ENCODE measurements at places on chromosomes 1 and 21.

DNA sequence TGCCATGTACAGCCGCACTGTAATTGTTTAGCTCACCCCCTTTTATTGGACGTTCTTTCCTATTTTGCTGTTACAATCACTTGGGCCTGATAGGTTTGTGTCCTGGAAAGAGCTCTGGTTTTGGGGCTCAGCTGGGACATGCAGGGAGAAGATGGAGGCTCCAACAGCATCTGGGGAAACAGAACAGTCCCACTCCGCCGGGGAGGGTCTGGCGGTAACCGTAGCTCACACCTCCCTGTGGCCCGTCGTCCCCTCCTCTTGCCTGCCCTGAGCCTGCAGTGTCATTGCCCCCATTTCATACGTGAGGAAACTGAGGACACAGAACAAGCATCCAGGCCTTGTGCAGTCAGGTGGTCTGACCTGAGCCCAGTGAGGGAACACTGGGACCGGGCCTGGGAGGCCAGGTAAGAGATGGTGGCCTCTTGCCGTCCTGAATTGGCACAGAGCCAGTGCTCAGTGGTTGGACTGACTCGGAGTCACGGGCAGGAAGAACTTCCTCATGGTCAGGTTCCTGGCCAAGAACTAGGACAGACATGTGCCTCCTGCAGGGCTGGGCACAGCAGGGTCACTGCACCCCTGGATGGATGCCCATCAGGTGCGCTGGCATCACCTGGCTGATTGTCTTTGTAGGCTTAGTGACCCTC is 41.8 kb downstream of the S100B start:
- no peak for DNase-seq

- DNase-seq: no peak
Measured at GRCh38 chr1:223771469-223771813, 59.1 kb downstream of the CAPN2 start.

DNA sequence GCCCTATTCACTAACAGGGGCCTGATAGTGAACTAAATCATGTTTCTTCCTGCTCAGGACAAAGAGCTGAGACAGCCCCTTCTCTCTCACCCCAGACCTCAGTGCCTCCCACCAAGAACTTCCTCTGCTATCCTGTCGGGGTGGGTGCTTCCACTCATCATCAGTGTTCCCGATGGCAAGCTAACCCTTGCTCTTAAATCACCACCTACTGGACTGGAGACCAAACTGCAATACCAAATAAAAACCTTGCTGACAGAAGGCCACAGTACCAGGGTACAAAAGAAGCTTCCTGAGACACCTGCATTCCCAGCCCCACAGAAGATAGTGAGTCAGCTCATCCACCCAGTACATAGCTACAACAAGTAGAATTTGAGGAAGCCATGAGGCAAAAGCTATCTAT is 799.5 kb downstream of the LTN1 start:
- no peak for DNase-seq

- DNase-seq: no peak
Measured at GRCh38 chr1:150893336-150893913, 6.5 kb downstream of the CTXND2 start.

- DNase-seq: no peak
Measured at GRCh38 chr21:39065917-39066316, 117.3 kb downstream of the PSMG1 start.

DNA sequence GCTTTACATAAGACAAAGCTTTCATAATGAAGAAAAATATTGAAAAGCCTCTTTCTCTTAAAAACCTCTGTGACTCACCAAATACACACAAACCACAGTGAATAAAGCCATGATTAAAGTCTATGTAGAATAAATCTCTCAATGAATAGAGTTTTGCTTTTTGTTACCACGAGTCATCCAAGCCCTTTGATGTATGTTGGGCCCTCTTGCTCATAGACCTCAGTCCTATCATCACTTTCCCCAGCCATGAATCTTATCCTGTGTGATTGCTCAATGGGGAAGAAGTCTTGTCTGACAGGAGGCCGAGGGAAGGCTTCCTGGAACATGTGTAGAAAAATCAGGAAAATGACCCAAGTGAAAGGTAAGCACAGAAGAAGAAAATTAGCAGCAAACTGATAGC is 60.8 kb downstream of the NGF start:
- no peak for DNase-seq
